ENCODE measurements at places on chromosomes 1 and 21.

DNA sequence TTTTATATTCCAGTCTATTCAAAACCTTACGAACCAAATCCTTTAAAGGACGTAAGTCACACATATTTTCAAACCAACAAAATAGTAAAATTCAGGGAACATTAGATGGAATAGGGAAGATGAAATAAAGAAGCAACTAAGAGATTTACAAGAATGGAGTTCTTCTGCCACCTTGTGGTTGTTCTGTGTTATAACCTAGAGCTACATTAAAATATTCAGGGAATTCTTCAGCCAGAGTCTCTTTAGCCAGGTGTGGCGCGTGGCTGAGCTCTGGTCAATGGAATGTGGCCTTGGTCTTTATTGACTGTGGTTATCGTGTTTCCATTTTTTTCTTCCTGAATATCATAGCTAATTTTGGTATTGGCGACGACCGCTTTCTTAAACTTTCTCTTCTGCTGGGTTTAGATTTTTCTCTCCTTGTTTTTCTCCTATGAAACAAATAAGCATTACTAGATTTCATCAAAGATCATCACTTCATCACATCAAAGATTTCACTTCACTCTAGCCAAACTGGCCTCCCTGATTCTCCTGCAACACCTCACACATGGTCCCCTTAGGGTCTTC, 221.3 kb downstream of the MRPL39 start:
- peak; percentile 62 for DNase-seq

GRCh38 chr1:8314346-8315280, 3.3 kb upstream of the SLC45A1 start:
- DNase-seq = peak; percentile 76

GRCh38 chr1:115031595-115031994, 2.0 kb downstream of the TSHB start:
- no peak for DNase-seq

DNA sequence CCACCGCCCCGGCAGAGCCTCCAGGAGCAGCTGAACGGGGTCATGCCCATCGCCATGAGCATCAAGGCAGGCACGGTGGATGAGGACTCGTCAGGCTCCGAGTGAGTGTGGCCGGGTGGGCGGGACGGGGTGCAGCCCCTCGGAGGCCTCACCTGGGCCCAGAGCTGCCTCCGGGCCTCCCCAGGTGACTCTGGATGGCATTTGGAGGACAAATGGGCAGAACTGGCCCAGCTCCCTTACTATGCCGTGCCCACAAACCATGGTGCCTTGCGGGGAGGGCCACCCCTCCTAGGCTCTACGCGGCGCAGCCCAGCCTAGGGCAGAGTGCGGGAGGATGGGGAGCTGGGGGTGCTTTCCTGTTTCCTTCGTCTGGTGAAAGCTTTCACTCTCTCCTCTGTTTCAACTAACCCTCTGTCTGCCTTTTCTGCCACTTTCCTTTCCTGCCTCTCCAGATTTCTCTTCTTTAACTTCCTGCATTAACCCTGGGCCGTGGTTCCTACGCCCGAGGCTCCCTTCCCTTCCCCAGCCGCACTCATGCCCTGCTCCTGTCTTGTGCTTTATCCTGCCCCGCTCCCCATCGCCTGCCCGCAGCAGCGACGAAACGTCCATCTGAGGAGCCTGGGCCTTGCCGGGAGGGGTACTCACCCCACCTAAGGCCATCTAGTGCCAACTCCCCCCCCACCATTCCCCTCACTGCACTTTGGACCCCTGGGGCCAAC, 9.2 kb downstream of the PSRC1 start:
- no peak for DNase-seq

- DNase-seq = no peak
These were observed 97.3 kb downstream of the USP25 start for GRCh38 chr21:15826908-15827601.

DNA sequence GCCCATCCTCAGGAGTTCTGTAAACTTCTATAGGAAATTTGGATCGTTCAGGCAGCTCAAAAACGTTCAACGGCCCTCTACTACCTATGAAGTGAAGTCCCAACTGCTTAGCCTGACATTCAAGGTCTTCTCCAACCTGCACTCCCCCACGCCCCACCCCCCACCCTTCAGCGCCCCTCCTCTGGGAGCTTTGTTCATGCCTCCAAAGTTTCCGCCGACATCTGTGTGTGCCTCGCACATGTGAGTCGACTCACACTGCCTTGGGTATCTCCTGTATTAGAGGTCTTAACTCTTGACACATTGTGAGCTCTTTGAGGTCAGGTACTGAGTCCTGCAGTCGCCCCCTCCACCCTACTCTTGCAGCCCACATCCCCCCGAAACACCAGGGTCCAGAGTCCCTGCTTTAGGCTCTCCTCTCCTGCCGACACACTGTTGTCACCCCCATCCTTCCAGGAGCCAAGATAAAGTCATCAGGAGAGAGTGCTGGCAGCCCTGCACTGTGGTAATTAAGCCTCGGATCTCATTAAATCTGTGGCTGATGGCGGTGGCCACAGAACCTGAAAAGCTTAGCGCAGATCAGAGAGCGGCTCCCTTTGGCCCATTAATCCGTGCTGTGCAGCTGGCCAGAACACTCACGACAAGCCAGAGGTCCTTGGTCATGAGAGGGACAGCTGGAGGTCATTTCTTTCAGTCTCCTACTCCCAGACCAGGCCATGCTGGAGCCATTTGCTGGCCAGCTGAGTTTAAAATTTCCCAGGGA, 1.4 kb upstream of the PAFAH2 start:
- no peak for DNase-seq

GRCh38 chr1:114510274-114511031, 550 bp downstream of the TRIM33 start:
- no peak for DNase-seq

GRCh38 chr1:4269952-4270570, 370.0 kb upstream of the C1orf174 start:
- no peak for DNase-seq

DNA sequence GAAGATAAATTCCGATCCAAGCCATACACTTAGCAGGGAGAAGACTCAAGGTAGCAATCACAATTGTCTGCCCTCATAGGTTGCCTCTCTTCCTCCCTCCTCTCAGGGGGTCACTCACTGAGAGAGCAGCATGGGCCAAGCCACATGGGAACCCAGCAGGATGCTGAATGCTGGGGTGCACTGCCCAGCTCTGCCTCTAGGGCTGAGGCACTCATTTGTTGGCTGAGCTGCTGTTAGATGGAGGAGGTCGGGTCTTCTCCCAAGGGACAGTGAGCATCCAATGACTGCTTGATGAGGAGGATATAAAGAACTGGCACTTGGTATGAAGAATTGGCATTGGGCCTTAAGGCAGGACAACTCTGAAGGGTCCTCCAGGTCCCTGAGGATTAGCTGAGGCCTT, 418.8 kb downstream of the SIPA1L2 start:
- DNase-seq = peak; percentile 61

DNA sequence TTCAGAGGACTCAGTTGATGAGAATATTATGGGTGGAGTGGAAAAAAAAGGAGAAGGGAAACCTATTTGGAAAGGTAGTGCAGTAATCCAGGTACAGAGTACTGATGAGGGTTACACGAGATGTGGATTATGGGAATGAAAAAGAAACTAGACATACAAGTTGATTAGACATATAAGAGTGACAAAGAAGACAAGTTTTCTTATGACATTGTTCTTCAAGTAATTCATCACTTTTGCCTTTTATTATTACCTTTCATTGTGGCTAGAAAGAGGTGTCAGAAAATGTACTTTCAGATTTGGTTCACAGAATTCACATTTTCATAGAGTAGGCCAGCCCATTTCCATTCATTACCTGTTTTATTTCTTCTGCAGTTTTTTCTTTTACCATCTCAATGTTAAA, 10.4 kb downstream of the ATPAF1 start:
- no peak for DNase-seq

- no peak for DNase-seq
These were observed 3.3 kb downstream of the PTPRC start for GRCh38 chr1:198641966-198642668.

- DNase-seq = peak; percentile 99
These were observed 49.3 kb upstream of the TARBP1 start for GRCh38 chr1:234528074-234528865.

DNA sequence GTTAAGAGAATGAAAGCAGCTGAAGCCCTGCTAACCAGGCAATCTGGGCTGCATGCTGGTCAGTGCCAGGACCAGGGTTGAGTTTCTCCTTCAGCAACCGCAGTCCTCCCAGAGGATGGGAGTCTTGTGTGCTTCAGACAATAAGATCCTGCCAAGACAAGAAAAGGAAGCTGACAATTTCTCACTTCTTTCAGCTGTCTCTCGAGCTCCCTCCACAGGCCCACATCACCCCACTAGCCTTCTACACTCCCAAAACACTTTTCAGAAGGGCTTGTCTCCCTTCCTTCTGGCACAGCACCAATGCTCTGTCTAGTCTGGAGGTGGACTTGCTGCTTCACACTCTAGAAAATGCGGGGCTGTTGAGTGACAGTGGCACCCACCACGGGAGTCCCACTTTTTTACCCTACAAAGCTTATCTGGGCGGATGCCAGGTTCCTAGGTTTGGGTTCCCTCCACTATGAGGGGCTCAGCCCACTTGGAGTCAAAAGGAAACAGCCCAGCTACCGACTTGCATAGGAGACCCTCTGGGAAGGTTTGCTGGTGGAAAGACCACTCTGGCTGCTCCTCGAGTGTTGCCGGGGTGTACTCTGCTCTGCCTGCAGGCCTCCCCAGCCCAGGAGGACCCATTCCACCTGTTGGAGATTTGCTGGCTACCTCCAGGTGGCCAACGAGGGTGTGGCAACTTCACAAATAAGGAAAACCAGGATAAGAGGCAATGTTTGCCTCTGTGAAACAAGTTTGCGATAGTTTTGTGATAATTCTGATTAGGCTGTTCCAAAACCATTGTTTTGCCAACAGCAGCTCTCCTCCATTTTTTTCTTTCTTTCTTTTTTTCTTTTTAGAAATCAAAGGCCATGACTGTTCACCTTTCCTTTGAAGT, 68.9 kb downstream of the TENT5C start:
- peak; percentile 66 for DNase-seq

GRCh38 chr1:246384616-246385015, 122.5 kb downstream of the SMYD3 start:
- no peak for DNase-seq

- DNase-seq = no peak
These were observed 7.4 kb downstream of the EPHA2 start for GRCh38 chr1:16148329-16149092.

- DNase-seq = peak; percentile 98
These were observed at the start of gene MSTO1 for GRCh38 chr1:155609515-155610256. TSS of gene MSTO1 (plus strand) at chr1:155610218. CDS start at chr1:155610249, 31 bp downstream.

DNA sequence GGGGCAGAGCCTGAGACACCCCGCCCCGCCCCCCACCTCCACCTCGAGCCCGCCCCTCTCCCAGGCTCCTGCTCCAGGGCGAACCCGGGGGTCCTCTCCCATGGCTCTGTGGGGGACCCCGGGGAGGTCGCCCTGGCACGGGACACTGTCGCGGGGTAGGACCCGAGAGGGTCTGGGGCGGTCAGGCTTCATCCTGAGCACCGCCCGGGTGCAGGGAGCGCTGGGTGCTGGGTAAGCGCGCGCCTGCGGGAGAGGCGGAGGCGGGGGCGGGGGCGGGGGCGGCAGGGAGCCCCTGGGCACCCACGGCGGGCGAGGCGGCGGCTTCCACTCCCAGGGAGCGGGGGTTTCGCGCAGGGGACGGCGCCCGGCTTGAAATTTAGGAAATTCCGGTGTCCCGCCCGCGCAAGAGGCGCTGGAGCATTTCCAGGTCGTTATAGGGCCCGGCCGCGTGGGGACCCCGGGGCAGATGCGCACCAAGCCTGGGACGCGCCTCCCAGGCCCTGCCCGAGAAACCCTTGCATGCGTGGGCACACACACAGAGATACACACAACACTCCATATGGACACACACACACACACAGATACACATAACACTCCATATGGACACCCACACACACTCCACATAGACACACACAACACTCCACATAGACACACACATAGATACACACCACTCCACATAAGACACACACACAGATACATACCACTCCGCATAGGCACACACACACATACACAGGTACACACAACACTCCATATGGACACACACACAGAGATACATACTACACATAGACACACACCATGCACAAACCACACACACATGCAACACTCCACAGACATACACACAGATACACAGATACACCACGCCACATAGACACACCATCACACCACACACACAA, 48.7 kb upstream of the SLC19A1 start:
- DNase-seq = no peak

DNA sequence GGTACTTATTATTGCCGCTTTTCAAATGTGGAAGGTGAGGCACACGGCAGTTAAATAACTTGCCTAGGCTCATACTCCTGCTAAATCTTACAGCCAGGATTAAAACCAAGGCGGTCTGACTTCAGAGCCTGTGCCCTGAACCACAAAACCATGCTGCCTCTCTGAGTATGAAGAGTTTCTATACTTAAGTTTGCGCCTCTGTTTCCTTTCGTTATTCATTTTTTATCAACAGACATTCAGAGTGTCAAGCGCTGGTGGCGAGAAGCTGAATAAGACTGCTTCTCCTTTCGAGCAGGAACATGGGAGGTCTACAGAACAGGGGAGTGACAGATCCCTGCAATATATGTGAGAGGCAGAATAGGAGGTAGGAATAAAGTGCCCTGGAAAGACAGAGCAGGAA, 96.0 kb upstream of the DUSP10 start:
- DNase-seq = no peak

DNA sequence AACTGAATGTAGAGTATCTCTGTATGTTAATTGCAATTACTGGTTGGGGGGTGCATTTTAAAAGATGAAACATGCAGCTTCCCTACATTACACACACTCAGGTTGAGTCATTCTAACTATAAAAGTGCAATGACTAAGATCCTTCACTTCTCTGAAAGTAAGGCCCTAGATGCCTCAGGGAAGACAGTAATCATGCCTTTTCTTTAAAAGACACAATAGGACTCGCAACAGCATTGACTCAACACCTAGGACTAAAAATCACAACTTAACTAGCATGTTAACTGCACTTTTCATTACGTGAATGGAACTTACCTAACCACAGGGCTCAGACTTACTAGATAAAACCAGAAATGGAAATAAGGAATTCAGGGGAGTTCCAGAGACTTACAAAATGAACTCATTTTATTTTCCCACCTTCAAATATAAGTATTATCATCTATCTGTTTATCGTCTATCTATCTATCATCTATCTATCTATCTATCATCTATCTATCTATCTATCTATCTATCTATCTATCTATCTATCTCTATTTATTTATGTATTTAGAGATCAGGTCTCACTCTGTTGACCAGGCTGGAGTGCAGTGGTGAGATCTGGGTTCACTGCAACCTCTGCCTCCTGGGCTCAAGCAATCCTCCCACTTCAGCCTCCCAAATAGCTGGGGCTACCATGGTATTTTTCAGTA, 47.8 kb downstream of the CHML start:
- DNase-seq = no peak

DNA sequence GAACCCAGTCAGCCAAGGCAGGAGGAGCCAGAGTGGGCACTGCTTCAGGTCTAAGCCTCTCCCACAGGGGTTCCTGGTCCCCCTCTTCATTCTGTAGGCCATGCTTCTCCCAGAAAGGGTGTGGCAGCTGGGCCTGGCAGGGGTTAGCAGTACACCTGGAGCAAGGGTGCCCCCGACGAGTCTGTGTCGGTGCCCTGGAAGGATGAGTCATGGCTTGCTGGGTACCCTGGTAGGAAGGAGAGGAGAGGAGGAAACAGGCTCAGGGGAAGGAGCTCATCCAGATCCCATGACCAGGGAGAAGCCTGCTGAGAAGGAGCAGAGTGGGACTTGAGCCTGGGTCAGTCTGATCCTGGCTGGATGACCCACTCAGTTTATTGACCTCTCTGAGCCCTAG, 10.3 kb downstream of the KDF1 start:
- DNase-seq = no peak

- DNase-seq = no peak
These were observed 21.0 kb upstream of the ARTN start for GRCh38 chr1:43912607-43913006.

GRCh38 chr1:116207126-116207735, 96.0 kb downstream of the MAB21L3 start:
- peak; percentile 46 for DNase-seq
